ENCODE measurements at places on chromosomes 13 and 19.

GRCh38 chr13:35987572-35988513 lies 143.3 kb downstream of the DCLK1 start:
- no peak for DNase-seq

DNA sequence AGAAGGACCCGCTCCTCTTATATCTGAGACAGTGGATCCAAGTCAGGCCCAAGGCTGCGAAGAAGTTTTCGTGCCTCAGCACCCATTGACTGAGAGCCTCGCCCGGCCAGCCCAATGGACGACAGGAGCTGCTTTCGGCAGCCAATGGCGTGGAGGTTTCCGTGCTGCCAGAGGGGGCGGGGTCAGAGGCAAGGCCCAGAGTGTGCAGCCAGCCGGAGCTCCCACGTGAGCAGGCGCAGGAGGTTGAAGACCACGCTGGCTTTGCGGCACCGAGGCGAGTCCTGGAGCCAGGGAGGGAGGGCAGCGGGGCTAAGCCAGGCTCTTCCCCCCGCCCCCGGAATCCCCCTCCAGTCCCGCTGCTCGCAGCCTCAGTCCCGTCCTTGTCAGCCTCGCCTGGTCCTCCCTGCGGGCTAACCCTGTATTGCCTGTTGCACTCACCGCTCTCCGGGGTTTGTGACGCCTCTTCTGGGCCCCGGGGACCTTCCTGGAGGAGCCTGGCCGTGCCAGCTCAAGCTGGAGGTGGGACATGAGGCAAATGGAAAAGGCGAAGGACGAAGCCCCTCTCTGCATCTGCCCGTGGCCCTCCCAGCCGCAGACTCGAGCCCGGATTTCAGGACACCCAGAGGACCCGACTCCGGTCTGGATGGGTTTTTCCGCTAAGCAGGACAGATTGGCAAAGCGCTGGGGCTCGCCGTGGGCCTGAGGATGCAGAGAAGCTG lies 1.5 kb downstream of the IFNL4 start:
- peak; percentile 59 for DNase-seq

DNA sequence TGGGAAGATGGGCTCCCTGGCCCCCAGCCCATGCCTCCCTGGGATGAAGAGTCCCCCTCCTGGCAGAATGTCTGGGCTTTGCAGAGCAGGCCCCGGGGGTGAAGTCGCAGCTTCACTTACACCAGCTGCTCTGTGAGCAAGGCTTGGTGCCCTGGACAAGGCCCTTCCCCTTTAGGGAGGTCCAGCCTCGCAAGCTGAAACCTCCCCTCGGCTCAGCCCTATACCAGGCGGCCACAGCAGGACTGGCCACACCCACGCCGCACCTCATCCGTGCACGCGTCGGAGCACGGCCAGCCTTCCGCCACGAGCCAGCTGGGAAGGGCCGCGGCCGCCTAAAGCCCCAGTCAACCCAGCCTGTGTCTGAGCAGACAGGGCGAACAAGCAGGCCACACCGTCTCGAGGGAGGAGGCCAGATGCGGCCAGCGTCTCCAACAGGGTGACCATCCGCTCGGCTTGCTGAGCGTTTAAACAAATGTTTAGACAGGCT lies 83.2 kb upstream of the MCF2L start:
- no peak for DNase-seq

DNA sequence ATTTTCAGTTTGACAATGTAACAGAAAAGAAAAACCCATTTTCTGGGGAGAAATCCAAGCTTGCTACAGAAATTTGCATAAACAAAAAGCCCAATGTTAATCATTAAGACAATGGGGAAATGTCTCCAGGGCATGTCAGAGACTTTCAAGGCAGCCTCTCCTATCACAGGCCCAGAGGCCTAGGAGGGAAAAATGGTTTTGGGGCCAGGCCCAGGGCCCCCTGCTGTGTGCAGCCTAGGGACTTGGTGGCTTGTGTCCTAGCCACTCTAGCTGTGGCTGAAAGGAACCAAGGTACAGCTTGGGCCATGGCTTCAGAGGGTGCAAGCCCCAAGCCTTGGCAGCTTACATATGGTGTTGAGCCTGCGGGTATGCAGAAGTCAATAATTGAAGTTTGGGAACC lies 8.0 kb upstream of the TEX30 start:
- DNase-seq, result no peak

DNA sequence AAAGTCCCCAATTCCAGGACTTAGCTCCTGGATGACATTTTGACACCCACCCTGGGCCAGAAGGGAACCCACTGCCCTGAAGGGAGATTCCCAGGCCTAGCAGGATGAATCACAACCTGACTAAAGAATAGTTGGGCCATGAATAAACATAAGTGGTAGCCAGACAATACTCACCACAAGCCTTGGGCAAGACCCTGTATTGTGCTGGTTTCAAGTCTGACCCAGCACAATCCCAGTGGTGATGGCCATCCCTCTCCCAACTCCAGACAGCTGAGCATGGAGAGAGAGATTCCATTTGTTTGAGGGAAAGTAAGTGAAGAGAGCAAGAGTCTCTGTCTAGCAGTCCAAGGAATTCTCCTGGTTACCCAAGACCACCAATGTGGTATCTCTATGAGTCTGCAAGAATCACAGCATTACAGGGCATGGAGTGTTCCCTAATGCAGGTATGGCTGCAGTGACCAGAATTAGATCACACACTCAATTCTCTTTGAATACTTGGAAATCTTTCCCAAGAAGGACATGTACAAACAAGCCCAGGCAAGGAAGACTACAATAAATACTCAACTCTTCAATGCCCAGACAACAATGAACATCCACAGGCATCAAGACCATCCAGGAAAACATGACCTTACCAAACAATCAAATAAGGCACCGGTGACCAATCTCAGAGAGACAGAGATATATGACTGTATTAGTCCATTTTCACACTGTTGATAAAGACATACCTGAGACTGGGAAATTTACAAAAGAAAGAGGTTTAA lies 158.0 kb downstream of the VWA8 start:
- DNase-seq, result no peak

DNA sequence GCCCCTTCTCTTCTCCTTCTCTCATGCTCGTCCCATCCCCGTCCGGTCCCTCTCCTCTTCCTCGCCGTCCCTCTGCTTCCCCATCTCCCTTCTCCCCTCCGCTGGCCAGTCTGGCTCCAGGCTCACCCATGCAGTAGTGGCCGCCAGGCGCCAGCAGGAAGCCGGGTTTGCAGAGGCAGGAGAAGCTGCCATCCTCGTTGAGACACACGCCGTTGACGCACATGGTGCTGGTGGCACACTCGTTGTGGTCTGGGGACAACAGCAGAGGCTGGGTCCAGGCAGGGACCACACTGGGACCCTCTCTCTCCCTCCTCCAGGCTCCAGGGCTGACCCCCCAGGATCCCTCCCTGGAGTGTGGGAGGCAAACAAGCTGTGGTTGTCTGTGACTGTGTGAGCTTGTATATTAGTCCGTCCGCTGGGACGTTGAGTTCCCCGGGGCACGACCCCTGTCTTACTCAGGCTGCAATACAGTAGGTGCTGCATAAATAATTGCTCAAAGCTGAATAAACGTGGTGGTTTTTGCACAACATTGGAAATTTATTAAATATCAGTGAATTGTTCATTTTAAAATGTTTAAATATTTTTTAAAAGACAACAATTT lies 16.4 kb downstream of the FBN3 start:
- DNase-seq, result no peak

Data from CD4-positive, alpha-beta T cell treated with Interferon alpha-2 for 1 hour (primary cell).